ENCODE measurements at places on chromosomes 13 and 19. TPM values are rescaled to one million over a fixed set of nuclear protein-coding genes. Genes with fewer than 3 reads are reported as not detected.

Gene CASP14
- not detected for total RNA-seq

Gene PRTN3
- total RNA-seq: not detected

Gene ZNF57
- total RNA-seq: 3.1 TPM

GRCh38 chr19:7691497-7691896, 10.4 kb downstream of the FCER2 start:
- no peaks in the 10 kb centered on the region for H3K4me1 ChIP-seq
- no peaks in the 10 kb centered on the region for H3K36me3 ChIP-seq
- H3K27me3 ChIP-seq: no peaks in the 10 kb centered on the region
- DNase-seq: no peak
- no peak overlapping the region for H3K4me3 ChIP-seq

DNA sequence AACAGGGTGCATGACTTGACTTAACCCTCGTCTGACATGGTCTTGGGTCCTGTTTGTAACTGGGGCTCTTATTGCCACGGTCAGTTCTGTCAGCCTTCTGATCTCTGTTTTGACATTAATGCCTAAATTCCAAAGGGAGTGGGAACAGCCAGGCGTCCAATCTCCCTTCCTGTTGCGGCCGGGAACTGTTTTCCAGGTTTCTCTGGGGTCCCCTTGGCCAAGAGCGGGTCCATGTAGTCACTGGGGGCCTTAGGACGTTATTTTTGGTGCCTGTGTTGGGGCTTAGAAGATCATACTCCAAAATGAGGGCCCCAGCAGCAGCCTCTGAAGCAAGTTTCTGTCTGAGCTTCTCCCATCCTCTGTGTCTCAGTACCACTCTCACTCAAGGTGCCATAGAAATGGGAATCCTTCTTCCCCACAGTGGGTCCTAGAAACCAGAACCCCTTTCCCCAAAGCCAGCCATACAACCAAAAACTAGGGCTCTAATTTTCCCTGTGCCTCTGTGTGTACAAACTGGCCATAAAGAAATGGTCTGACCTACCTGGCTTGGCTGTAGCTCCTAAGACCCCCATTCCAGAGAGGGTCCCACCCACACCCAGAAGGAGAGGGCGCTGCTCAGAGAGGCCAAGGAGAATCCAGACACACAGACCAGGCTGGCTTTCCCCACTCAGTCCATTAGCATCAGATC, 50.4 kb downstream of the C13orf46 start:
- peak; percentile 11 for DNase-seq
- no peak overlapping the region for H3K4me3 ChIP-seq
- H3K4me1 ChIP-seq: no peaks in the 10 kb centered on the region
- no peak overlapping the region for H3K27ac ChIP-seq

DNA sequence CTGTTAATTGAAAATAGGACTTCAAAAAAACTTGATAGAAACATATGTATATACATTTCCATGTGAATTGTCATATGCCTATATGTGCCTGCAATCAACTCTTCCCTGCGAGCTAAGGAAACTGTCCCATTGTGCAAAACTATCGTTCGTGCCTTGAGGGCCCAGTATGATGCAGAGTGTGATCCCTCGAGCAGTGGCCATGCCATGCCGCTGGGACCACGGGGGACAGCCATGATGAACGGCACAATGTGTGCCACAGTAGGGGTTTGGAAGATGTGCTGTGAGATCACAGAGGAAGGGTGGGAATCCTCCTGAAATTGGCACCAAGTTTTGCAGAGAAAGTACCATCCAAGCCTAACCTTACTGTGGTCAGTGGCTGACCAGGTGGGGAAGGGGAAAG, 118.1 kb upstream of the SOX1 start:
- H3K36me3 ChIP-seq: no peaks in the 10 kb centered on the region
- no peaks in the 10 kb centered on the region for H3K27me3 ChIP-seq
- H3K27ac ChIP-seq: no peak overlapping the region
- H3K4me1 ChIP-seq: no peaks in the 10 kb centered on the region

- no peak within 1 kb of the TSS for H3K4me3 ChIP-seq
- H3K36me3 ChIP-seq: no peaks in the 10 kb centered on the region
- no peak for DNase-seq
- H3K4me1 ChIP-seq: no peaks in the 10 kb centered on the region
These were observed at the start of gene LIM2 for GRCh38 chr19:51387924-51388389. Gene LIM2, minus strand, starts transcription at chr19:51387974. Its CDS starts 531 bp downstream, at chr19:51387443.
